ENCODE measurements at places on chromosomes 2 and 18.

- no peak for DNase-seq
Observed at GRCh38 chr18:39188278-39188677, 1622.7 kb upstream of the CELF4 start.

- no peak for DNase-seq
Observed at GRCh38 chr2:226664661-226665060, 135.0 kb downstream of the IRS1 start.

DNA sequence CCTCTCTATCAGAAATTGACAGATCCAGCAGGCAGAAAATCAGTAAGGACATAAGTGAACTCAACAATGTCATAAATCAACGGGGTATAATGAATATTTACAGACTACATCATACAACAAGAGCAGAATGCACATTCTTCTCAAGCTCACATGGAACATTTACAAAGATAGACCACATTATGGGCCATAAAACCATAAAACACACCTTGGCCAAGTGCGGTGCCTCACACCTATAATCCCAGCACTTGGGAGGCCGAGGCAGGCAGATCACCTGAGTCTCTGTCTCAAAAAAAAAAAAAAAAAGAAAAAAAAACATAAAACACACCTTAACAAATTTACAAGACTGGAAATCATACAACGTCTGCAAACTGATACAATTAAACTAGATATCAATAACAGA lies 36.7 kb downstream of the FBXO15 start:
- DNase-seq: no peak

DNA sequence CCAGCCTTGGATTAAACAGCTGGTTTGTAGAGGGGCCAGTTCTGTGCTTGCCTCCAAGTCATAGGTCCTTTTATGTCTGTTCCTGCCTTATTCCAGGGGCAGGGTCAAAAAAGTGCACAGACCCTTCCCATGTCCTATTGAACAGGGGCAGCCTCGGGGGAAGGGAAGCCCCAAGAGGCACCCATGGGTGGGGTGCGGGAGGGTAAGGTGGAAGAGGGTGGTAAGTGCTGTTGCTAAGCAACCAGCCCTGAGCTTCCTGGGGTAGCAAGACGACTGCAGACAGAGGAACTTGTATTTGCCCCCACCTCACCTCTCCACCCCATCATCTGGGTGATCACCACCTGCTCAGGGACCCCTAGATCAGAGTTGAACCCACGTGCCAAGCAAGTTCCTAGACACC lies 7.7 kb downstream of the DNMT3A start:
- no peak for DNase-seq

Measured in NCI-H1694 treated with DMSO at 0.1 percent for 48 hours (cell line).